ENCODE measurements at places on chromosomes 6 and 20.

GRCh38 chr20:53804920-53805894 is 211.6 kb upstream of the ZNF217 start:
- no peaks in the 10 kb centered on the region for H3K36me3 ChIP-seq
- no peak overlapping the region for H3K27ac ChIP-seq
- no peak for DNase-seq
- no peaks in the 10 kb centered on the region for H3K4me1 ChIP-seq

DNA sequence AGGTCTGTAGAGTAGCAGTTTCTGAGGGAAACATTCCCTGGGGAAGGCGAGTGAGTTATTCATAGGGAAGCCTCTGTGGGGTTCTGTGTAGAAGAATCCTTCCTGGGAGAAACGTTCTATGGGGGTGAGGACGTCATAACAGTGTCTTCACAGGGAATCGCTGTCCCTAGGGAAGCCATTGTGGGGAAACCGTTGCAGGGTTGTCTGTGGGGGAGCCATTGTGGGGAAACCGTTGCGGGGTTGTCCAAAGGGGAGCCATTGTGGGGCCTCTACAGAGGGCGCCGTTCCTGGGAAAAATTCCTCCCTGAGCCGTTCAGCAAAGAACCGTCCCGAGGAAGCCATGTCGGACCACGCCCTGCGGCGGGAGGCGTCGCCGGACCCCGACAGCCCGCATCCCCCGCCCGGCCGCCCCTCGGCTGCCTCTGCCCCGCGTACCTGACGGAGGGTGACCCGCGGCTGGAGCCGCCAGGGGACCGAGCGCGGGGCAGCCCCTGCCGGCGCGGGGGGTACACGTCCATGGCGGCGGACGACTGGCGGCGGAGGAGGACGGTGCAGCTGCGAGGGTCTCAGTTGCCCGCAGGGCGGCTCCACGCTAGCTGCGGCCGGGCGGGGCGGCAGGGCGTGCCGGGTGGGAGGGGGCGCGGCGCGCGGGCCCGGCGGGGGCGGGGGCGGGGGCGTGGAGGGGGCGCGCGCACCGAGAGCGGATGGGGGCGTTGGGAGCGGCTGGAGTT is at the start of gene DNAAF9:
Gene DNAAF9, minus strand, starts transcription at position 630 of the 731 bp plus-strand sequence. Its CDS starts 112 bp downstream, at position 518.
- H3K4me3 ChIP-seq: peak within 1 kb of the TSS; percentile 85
- peak within 1 kb of the TSS; percentile 93 for H3K27ac ChIP-seq

GRCh38 chr20:18103497-18103896 is 34.2 kb upstream of the KAT14 start:
- H3K4me1 ChIP-seq: no peaks in the 10 kb centered on the region
- DNase-seq: no peak
- H3K27me3 ChIP-seq: no peaks in the 10 kb centered on the region
- H3K4me3 ChIP-seq: no peak overlapping the region
- no peaks in the 10 kb centered on the region for H3K36me3 ChIP-seq
- H3K27ac ChIP-seq: no peak overlapping the region

GRCh38 chr6:14031516-14031915 is 86.1 kb upstream of the CD83 start:
- H3K27me3 ChIP-seq: no peaks in the 10 kb centered on the region
- H3K4me1 ChIP-seq: no peaks in the 10 kb centered on the region
- no peaks in the 10 kb centered on the region for H3K36me3 ChIP-seq
- H3K27ac ChIP-seq: no peak overlapping the region
- no peak for DNase-seq
- no peak overlapping the region for H3K4me3 ChIP-seq

Data from uterus (tissue), 4 donors.